SHP77 (cell line): ENCODE measurements at places on chromosomes 11 and 22.

- no peak for DNase-seq
Observed at GRCh38 chr11:66548041-66548440, 1.3 kb downstream of the ACTN3 start.

DNA sequence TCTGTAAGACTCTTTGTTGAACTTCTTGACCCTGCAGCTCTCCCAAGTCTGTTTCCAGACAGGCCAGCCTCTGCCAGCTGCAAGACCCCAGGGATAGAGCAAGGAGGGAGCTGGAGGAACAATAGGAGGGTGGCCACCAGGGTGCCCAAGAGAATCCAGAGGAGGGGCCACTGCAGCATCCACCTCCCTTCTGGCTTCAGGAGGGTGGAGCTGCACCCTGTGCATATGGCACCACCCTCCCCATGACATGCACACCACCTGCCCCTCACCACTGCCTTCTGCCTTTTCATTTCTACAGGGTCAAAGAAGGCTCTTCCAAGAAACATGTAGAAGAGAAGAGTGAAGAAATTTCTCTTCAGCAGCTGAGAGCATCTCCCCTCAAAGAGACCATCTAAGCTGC is 20.1 kb upstream of the POLA2 start:
- DNase-seq: no peak

GRCh38 chr22:30486661-30487115 is 14.9 kb upstream of the SEC14L3 start:
- no peak for DNase-seq

DNA sequence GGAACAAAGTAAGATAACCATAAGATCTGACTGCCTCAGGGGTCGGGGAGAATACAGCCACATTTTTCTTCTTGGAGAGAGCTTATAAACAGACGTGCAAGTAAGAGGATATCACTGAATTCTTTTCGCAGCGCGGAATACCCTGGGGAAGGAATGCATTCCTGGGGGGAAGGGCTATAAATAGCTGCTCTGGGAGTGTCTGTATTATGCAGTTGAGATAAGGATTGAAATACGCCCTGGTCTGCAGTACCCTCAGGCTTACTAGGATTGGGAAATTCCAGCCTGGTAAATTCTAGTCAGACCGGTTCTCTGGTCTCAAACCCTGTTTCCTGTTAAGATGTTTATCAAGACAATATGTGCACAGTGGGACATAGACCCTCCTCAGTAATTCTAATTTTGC is 1491.7 kb upstream of the RAG2 start:
- no peak for DNase-seq

- no peak for DNase-seq
Observed at GRCh38 chr11:75031224-75031753, 42.6 kb downstream of the NEU3 start.

- DNase-seq: no peak
Observed at GRCh38 chr11:30853439-30853838, 267.3 kb upstream of the MPPED2 start.

GRCh38 chr22:26921726-26922125 is 264.3 kb downstream of the MIAT start:
- no peak for DNase-seq

- no peak for DNase-seq
Observed at GRCh38 chr22:23404689-23405365, 175.3 kb downstream of the IGLL1 start.

DNA sequence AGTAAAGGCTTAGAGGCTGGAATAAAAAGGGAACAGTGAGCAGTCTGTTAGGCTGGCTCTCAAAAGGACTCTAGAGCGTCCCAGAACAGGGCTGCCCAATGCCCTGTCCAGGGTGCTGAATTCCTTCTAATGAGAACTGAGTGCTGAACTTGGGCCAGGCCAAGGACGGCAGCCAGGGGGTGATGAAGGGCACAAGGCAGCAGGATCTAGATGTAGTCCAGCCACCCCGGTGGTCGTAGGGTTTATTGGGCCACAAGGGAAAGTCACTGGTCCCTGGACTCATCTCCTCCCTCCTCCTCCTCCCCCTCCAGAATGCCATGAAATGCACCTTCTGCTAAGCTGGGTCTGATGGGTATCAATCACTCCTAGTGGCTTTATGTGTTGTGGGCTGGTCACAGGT is 19.2 kb downstream of the NPTXR start:
- no peak for DNase-seq

- no peak for DNase-seq
Observed at GRCh38 chr11:6746086-6746618, 25.6 kb downstream of the OR2AG2 start.

DNA sequence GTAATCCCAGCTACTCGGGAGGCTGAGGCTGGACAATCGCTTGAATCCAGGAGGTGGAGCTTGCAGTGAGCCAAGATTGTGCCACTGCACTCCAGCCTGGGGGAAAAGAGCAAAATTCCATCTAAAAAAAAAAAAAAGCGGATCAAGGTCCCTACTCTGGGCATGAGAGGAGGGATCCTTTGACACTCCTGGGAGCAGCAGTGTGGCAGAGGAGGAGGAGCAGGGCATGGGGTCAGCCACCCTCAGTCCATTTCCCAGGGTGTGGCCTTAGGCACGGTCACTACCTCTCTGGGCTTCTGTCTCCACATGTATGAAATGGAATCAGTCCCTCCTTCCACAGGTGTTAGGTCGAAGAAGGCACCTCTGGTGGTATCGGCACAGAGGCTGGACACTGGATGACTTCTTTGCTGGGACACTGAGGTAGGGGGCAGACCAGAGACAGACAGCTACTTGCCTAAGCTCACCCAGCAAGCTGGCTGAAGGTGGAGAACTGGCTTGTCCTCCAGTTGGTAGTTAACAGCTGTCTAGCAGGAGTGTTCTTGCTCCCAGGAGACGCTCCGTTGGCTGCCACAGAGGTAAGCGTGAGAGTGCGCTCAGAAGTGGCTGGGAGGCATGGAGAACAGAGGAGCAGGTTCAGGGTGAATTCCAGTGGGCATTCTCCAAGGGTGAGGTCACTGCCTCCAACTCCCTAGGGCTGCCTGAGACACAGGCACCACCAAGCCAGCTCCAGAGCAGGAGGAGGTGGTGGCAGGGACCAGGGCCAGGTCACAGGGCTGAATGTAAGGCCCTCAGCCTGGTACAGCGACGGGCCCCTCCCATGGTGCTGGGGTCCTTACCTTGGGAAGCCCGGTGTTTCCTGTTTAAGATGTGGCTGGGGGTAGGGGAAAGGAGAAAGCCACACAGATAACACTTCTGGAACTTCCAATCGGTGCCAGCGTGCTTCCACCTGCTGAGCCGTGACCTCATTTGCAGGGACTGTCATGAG is 19.5 kb downstream of the TXN2 start:
- no peak for DNase-seq
